ENCODE measurements at places on chromosomes 2 and 18.

- DNase-seq, result no peak
Measured at GRCh38 chr18:50126471-50126870, 68.5 kb downstream of the MYO5B start.

DNA sequence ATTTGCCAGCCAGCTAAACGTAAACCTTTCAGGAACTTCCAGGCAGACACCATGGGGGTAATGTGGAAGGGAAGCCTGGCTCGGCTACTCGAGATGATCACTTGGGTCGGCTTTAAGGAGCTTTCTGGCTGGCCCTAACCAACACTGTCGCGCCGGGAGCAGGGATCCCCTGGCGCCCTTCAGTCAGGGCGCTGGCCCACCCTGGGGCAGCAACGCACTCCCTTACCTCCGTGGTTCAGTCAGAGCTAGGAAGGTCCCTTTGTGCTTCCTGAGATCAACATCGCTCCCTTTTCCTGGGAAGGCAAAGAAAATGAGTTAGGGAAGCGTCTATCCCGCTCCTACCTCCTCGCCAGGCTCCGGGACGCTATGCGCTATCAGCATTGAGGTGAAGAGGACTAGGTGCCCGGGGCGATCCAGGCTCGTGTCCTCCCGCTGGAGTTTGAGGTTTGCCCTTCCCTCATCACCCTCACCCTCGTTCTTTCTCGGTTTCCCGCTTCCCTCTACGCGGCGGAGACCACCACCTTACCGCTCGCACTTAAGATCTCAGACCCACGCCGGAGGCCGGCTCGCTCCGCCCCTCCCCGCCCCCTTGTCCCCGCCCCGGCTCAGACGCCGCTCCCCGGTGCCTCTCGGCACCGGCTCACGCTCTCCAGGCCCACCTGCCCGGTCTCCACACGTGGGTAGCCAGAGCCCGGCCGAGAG lies 449 bp upstream of the ATRAID start:
- no peak for DNase-seq

- DNase-seq, result no peak
Measured at GRCh38 chr18:25876330-25876948, 214.0 kb downstream of the SS18 start.

DNA sequence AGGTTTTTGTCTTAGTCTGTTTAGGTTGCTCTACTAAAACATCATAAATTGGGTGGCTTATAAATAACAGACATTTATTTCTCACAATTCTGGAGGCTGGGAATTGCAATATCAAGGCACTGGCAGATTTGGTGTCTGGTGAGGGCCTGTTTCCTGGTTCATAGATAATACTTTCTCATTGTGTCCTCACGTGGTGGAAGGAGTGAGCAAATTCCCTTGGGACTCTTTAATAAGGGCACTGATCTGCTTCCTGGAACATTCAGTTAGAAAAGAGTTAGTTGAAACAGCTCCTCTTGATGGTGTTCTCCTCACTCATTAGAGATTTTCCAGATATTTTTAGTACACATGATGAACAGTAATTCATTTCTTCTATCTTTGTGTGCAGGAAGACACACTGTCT lies 22.3 kb downstream of the COL4A3 start:
- DNase-seq, result no peak

DNA sequence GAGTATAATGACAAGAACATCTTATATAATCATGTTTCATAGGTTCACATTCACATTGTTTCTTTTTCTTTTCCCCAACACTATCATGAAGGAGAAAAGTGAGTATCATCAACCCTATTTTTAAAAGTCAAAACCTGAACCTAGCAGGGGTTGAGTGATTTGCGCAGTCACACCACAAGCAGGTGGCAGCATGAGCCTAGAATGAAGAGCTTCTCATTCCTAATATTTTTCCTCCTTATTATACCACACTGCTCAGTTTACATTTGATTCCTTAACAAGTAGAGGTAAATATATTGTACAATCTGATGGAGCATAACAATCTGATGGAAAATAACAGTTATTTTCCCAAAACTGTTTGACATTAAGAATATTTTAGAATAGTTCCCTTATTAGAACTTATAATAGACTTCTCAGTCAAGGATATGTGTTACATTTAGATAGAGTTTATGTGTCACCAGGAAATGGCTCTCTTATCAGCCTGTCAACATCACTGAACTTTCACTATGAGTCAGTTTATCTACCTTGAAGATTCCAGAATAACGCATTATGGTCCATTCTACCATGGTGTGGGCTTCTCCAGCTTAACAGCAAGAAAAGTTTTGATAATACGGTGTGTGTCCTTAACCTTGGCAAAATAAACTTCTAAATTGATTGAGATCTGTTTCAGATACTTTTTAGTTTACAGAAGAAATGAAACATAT lies 119.5 kb downstream of the NEB start:
- DNase-seq, result no peak

DNA sequence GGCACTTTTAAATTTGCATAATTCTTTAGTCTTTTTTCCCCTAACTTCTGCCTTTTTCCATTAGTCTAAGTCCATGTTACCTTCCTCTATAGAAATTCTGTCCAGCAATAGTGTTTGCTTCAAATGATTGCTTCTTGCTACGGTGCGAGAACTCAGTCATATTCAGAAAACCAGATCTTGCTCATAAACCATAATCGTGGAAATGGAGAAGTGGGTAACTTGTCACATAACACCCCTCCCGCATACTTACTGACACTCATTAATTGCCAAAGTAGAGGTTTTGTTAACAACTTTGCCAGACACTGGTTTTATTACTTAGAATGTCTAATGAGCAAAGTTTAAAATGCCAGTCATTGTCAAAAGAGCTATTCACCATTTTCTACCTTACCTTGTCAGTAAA lies 94.3 kb upstream of the TWSG1 start:
- no peak for DNase-seq

GRCh38 chr2:144438801-144439631 lies 80.9 kb downstream of the ZEB2 start:
- no peak for DNase-seq

DNA sequence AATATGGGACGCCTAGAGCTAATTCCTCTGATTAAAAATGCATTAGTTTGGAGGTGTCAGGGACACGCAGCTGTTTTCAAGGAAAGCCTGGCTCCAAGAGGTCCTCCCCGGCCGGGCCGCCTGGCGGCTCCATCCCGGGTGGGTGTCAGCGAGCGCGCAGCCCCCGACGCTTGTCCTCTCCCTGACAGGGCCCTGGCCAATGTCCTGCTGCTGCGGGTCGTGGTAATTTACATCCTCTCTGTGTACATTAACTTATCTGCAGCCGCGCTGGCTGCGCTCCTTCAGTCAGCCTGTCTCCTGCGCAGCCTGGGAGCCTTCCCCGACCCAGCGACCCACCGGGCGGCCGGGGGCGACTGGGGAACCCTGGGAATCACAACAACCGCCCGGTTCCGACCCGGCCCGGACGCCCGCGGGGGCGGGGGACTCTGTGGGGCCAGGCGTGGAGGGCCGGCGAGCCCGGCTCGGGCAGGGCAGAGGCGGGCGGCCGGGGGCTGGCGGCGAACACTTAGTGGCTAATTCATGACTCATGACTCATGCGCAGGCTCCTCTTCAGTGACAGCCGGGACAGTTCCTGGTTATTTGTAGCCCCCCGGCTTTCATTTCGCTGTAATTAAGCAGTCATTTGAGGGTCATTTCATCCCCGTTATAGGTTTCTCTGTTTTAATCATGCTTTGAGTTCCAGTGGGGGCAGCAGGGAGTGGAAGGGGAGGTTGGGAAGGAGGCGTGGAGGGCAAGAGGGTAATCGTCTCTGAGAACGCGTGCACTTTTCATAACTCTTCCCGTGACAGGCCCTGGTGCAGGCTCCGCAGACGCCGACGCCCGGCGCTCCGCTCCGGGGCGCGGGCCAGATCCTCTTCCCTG lies 141.9 kb upstream of the CTAGE1 start:
- peak; percentile 59 for DNase-seq

DNA sequence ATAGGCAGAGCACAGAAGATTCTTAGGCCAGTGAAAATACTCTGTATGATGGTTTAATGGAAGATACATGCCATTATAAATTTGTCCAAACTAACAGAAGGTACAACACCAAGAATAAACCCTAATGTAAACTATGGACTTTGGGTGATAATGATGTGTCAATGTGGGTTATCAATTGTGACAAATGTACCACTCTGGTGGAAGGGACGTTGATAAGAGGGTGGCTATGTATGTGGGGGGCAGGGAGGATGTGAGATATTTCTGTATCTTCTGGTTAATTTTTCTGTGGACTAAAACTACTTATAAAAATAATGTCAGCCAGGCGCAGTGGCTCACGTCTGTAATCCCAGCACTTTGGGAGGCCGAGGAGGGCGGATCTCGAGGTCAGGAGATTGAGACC lies 86.2 kb downstream of the HNRNPLL start:
- DNase-seq, result no peak

Data from fibroblast of skin of right quadriceps (primary cell).